ENCODE measurements at places on chromosomes 12 and 14.

DNA sequence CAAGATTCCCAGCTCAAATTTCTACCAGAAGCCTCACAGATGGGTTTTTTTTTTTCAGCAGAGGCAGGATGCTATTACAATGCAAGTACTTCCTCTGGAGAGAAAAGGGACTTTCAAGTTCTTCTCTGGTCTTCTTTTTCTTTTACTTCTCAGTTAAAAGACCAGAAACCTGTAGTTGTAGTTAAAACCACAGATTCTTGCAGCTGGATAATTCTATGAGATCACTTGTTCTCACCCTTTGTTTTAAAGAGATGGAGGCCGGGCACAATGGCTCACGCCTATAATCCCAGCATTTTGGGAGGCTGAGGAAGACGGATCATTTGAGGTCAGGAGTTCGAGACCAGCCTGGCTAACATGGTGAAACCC lies 47.6 kb upstream of the OVCH1 start:
- DNase-seq = no peak

DNA sequence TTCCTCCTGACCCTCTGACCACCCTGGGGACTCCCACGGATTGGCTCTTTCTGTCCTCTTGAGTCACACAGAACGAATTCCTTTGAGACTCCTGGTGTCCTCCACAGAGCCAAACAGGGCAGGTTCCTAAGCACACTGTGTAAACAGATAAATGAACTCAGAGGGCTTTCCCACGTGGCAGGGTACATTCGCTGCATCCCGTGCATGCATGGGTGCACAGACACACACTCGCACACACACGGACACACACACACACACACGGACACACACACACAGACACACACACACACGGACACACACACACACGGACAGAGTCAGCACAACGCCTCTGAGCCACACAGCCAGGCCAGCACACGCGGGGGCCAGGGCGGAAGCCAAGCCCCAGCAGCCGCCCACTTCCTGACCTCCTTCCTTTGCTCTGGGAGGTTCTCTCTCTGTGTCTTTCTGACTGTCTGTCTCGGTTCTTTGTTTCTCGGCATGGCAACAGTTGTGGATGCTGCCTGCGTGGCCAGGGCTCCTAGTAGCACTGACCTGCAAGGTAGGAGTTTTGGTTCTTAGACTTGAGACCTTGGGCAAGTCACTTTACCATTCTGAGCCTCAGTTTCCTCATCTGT lies 706 bp downstream of the CRACR2A start:
- peak; percentile 30 for DNase-seq

- DNase-seq = no peak
These were observed 872 bp downstream of the VSX2 start for GRCh38 chr14:74239848-74240793.

- DNase-seq = no peak
These were observed 1.7 kb downstream of the TUBA1B start for GRCh38 chr12:49129332-49130150.

GRCh38 chr12:105736498-105736897 lies 402.3 kb downstream of the NUAK1 start:
- no peak for DNase-seq

DNA sequence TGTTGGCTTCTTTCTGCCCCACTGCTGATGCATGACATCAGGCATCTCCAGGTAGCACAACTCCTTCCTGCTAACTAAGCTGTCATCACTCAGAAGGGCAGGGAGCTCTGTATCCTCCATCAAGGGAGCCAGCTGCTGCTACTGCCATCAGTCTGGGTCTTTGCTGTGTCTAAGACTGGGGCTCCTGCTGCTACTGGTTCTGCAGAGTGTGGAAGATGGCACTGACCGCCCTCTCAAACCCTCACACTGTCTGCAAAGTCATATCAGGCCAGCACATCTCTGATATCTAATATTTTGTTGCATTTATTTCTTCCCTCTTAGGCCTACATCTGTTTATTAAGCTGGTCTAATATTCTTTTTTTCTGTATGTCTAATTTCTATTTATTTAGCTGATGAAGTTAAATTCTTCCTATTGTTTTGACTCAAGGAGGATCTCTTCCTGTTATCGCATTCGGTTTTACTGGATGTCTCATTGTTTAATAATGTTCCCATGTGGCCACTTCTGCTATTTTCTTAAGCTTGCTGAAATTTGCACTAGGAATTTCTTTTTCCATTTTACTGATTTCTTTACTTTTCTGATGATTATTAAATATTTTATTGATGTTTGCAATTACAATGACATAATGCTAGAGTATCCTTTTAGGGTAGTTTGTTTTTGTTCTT lies 7.6 kb upstream of the E2F7 start:
- no peak for DNase-seq

GRCh38 chr12:31815096-31815495 lies 86.3 kb upstream of the AMN1 start:
- DNase-seq = no peak

DNA sequence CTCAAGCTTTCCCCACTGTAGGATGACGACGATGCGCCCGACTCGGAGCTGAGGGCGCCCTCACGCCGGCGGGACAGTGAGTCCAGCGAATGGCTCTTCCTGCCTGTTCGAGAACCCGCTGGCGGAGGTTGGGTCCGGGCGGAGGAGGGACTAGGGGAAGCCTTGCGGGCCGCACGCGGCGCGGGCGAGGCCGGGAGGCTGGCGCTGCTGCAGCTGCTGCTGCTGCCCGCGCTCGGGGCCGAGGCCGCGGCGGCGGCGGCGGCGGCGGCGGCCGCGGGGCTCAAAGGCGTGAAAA lies 1.9 kb downstream of the CCDC177 start:
- DNase-seq = no peak

DNA sequence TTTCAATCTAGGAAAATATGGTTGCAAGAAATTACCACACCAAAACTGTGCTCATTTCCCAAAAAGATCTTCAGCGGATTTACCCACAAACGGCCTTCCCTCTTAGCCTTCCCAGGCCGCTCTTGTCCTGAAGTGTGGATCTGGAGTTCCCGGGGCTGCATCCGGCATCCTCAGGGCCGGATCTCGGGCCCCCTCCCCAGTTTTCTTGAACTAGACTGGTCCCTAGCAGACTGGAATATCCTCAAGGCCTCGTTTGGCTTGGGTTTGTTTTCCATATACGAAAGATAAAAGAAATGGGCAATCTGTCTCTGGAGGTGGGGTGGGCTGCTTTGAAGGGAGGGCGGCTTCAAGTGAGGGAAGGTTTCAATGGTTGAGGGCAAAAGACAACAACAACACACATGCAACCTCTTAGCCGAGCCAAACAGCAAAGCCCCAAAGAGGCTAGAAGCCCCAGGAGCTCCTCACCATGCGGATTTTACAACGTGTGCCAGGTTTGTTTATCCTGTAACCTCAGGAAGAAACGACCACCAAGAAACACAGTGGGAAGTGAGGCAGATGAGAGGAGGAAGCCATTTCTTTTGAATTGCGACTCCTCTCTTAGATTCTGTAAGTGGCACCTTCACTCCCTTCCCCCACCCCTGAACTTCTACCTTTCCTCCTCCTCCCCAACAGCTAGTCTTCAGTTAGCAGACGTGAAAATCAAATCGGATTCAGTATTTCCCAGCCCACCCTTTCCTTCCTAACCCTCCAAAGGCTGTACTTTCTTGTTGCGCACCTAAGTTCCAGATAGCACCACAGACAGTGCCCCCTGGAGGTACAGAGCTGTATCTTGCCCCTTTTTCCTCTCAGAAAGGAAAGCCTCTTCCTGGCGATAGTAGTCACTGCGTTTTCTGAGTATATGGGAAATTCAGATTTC lies 2.6 kb downstream of the MYF6 start:
- no peak for DNase-seq

- no peak for DNase-seq
These were observed 78.5 kb downstream of the ARL6IP4 start for GRCh38 chr12:123058980-123059379.

- no peak for DNase-seq
These were observed at the start of gene VRTN for GRCh38 chr14:74348241-74348734. TSS of gene VRTN (plus strand) at chr14:74348471. CDS start at chr14:74356784, 8,313 bp downstream.

GRCh38 chr14:55927028-55927427 lies 191.2 kb upstream of the PELI2 start:
- no peak for DNase-seq

- DNase-seq = no peak
These were observed 24.2 kb upstream of the NOVA1 start for GRCh38 chr14:26621807-26622560.

- no peak for DNase-seq
These were observed 23.0 kb downstream of the SFSWAP start for GRCh38 chr12:131733874-131734273.

GRCh38 chr12:131362291-131363211 lies 348.3 kb upstream of the SFSWAP start:
- no peak for DNase-seq

- DNase-seq = no peak
These were observed 24.8 kb downstream of the GOLGA3 start for GRCh38 chr12:132803888-132804287.

DNA sequence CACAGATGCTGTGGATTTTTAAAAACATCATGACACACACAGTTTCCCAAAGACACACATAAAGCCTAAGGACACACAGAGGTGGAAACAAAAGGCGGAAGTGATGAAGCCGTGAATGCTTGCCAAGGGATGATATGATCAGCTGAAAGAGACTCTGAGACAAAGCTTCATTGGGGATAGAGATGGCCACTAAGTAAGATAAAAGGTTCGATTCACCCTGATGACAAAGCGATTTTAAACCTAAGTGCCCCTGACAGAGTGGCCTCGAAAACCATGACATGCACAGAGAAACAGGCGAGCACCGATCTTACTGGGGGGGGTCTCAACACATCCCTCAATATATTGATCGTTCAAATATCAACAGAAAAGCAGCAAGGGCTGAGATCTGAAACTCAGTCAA lies 20.3 kb upstream of the EIF5 start:
- DNase-seq = no peak

- DNase-seq = no peak
These were observed 127.0 kb downstream of the GCH1 start for GRCh38 chr14:54775486-54776140.

DNA sequence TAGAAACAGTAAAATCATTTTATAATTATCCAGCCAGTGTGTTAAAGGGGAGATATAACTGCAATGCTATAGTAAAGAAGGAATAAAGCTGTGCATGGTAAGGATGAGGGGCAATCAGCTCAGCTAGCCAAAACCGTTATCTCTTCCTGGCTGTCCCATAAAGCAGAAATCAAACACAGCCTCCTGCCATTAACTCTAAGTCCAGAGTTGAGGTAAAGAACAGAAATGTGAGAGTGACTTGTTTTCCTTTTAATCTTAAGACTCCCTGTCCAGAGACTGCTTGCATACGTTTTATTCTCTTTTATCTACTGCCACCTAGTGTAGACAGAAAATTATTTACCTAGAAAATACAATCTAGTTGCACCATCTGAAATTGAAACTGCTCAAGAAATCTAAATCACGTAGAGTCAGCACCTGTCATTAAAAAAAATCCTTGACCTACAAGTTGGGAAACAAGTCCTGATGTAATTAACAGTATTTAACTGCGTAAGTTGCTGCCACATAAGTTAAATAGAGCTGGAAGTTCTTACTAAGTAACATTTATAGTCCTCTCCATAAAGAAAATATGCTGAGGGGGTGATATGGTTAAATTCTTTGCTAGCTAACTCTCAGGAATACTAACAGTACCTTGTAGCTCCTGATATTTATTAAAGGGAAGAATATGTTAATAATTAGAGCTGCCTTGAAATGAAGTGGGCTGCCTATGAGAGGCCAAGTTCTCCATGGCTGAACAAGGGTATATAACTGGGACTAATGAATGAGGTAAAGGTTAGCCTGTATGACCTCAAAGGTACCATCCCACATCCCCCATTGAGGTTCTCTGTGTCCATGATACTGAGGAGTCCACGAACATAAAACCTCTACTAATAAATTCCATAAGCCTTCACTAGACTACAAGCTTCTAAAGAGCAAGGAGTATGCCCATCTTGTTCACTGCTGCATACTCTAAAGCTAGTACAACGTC lies 62.7 kb downstream of the GALNT4 start:
- no peak for DNase-seq

DNA sequence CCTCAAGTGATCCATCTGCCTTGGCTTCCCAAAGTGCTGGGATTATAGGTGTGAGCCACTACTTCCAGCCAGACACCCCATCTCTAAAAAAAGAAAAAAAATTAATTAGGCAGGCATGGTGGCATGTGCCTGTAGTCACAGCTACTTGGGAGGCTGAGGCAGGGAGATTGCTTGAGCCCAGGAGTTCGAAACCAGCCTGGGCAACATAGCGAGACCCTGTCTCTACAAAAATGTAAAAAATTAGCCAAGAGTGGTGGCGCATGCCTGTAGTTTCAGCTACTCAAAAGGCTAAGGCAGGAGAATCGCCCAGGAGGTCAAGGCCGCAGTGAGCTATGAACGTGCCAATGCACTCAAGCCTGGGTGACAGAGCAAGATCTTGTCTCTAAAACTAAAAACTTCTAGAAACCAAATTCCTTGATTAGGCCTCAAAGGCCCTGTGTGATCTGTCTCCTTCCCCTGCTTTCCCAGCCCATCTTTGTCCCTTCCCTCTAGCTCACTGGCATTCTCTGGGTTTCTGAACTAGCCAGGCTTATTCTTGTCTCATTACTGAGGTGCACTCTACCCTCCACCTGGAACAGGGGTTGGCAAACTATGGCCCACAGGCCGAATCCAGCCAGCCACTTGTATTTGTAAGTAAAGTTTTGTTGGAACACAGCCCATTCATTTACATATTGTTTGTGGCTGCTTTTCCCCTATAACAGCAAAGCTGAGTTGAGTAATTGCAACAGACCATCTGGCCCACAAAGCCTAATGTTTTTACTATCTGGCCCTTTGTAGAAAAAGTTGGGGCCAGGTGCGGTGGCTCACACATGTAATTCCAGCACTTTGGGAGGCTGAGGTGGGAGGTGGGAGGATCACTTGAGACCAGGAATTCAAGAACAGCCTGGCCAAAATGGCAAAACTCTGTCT lies 17.2 kb upstream of the TPCN1 start:
- DNase-seq = no peak

GRCh38 chr12:10033783-10034545 lies 3.5 kb downstream of the CLEC9A start:
- no peak for DNase-seq

DNA sequence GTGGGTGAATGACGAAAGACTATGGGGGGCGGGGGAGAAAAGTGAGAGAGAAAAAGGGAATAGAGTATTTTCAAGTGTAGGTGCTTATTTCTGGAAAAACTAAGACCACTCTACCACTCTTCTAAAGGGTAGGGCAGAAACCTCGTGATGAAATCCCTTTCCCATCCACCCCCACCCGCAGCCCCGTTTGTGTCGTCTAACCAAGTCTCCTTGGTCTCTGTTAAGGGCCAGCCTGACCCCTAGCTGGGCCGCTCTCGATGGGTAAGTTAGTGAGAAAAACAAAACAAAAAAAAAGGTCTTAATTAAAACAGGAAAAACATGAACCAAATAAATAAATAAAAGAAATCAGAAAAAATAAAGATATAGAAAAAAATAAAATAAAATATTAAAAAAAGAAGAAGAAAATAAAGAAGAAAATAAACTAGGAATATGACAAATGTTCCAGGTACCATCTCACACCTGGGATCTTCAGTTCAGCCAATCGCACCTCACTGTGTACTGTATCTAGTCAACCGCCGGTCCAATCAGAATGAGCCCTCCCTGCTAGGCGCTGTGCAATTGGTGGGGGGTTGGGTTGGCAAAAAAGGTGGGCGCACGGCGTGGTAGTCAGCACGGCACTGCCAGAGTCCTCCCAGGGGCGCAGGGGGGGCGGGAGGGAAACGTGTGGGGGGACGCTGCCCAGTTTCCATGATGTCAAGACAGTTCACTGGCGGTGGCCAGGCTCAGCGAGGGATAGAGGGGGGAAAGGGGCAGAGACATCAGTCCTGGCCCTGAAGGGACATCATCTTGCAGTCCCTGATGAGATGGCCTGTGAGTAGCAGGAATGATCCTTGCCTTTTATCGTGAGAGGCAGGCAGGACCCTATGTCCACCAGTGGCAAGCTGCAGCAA lies 9.8 kb upstream of the CDH24 start:
- no peak for DNase-seq

GRCh38 chr14:76262641-76263040 lies 110.9 kb downstream of the GPATCH2L start:
- no peak for DNase-seq
